Neural progenitor cell (in vitro differentiated cells): ENCODE measurements at places on chromosomes 7 and 10.

DNA sequence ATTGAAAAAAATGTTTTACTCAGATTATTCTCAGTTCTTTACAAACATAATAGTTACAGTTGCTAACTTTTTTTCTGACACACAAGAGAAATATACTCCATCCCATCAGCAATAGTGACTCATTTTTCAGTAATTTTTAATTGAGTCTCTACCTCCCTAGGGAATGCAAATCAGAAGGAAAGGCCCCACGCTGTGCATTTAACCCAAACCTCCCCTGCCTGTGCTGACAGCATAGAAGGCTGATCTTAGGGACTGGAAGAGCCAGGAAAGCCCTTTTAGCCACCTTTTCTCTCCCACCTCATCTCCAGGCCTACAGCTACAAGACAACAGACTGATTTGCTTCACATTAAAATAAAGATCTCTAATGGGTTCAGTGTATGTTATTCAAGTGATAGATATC, 24.7 kb upstream of the PIK3CG start:
- DNase-seq = peak; percentile 6

DNA sequence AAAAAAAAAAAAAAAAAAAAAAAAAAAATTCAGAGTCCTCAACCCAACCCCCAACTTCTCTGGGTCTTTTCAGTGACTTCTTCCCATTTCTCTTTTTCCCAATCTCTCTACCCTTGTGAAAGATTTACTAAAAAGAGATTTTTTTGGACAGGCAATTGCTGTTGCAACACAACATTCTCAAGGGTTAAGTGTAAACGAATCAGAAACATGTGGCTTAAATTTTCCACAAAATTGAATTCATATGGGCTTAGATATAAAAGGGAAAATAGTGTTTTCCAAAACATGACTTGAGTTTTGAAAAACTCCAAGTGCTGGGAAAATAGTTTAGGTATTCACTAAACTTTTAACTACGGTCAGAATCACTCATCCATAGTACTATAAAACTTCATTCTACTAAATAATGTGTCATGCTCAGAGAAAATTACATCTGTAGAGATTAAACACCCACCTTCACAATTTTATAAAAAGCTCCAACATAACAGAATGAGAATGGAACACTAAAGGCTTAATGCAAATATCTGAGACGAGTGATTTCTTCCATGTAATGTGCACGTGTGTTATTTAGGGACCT, 643.1 kb downstream of the PARD3 start:
- DNase-seq = no peak

DNA sequence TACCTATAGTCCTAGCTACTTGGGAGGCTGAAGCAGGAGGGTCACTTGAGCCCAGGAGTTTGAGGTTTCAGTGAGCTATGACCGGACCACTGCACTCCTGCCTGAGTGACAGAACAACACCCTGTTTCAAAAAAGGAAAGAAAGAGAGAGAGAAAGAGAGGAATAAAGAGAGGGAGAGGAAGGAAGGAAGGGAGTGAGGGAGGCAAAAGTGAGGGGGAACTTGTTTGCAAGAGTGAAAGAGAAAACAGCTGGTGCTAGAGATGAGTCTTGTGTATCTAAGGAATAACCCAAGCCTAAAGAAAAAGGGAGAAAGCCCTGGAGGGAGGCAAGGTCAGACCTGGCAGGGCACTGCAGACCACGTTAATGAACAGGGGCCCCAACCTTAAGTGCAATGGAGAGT, 4.8 kb upstream of the NT5C2 start:
- no peak for DNase-seq

DNA sequence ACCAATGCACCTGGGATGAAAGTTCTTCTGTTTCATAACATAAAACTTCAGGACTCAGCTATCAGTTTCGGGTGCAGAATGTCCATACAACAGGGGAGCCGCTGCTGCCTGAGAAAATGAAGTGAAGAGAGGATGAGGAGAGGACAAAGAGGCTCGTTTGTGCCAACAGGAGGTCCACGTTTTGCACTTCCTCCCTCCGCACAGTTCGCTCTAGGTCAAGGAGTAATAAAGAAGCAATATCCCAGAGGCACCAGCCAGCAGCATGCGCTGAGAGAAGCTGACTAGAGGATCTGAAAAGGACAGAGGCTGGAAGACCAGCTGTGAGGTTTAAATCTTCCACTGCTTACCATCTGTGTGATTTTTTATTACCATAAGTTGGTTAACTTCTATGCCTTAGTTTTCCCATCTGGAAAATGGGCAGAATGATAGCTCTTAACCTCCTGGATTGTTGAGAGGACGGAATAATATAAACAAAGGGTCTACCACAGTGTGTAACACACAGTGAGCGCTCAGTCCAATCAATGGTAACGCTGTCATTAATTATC, 709 bp downstream of the GPAM start:
- DNase-seq = no peak

DNA sequence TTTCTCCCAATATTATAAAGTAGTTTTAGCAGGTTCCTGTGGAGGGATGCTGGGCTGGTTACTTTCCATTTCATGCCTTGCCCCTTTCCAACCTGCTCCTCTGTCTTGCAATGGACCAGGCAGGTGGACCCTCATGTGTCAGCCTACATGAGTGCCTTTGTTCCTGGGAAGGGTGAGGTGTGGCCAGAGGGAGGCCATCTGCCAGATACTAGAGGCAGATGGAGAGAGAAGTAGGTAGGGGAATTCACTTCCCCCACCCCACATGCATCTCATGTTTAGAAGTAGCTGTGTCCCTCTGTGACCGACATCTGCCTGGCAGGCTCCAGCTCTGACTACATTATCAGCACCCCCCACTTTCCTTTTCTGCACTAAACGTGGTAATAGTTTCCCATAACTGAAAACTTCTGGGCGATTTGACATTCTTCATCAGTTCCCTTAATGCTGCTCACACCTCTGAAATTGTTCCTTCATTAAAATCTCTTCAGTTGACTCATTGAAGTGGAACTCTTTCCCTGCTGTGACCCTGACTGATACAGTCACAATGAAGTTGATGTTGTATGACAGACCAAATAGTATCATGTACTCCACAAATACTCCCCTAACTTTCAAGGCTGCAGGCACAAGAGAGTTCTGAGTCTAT, 396.3 kb upstream of the FZD8 start:
- no peak for DNase-seq

DNA sequence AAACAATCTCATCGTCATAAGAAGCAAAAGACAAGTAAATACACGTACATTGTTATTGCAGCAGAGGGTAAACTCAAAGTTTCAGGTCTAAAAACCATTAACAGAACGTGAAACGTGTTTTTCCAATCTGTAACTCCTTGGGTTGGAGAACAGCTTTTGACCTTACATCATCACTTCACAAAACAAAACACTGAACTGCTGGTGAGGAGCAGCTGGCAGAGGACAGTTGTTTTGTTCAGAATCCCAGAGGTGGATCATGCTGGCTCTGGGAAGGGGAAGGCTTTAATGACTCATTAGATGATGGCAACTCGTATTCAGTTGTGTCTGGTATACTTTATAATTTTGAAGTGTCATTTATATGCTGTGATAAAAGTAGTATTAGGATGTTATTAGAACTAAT, 923.0 kb upstream of the CELF2 start:
- no peak for DNase-seq

- no peak for DNase-seq
Observed at GRCh38 chr7:28591041-28591674, 178.8 kb downstream of the CREB5 start.

DNA sequence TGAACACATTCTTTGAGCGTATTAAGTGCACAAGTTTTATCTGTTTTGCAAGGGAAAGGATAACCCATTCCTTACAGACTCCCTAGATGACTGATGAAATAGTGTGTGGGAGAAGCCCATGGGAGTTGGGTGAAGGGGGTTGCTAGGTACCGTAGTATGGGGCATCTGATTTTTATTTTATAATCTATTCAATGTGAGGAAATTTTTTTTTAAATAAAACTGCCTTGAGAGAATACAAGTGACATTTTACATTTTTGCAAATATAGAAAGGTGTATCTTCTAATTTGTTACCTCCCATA, 1.4 kb downstream of the BTAF1 start:
- DNase-seq = no peak

- no peak for DNase-seq
Observed at GRCh38 chr10:117272195-117273076, 31.5 kb downstream of the SLC18A2 start.
